H7 (cell line): ENCODE measurements at places on chromosomes 3 and 15. TPM values are rescaled to one million over a fixed set of nuclear protein-coding genes. Genes with fewer than 3 reads are reported as not detected.

SLC12A1 gene
- total RNA-seq, result 0.14 and 0.26 TPM in 2 replicates

HES1 gene
- 49.4 and 70.9 TPM in 2 replicates for total RNA-seq

DNA sequence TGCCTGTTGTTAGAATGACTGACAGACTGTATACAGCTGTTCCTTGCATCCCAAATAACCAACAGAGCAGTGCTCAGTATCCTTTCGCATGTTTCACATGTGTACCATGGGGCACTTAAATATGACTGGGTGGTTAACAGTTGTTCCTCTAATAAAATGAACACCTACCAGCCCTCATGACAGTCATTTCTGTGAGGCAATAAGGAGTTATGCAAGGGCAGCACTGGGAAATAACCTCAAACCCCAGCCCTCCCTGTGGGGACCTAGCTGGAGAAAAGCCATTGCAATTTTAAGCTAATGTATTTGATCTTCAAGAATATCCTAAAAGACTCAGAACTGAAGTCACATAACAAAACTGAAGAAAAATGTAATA lies 7.3 kb downstream of the RFT1 start:
- no peak for DNase-seq

- no peak for DNase-seq
Observed at GRCh38 chr15:64901914-64902313, 9.8 kb upstream of the ANKDD1A start.

GRCh38 chr3:131338948-131339640 lies 42.5 kb upstream of the NUDT16 start:
- DNase-seq, result no peak

GRCh38 chr3:108099244-108099643 lies 8.4 kb upstream of the CD47 start:
- DNase-seq, result no peak

GRCh38 chr15:95262866-95263564 lies 1031.7 kb downstream of the MCTP2 start:
- no peak for DNase-seq

DNA sequence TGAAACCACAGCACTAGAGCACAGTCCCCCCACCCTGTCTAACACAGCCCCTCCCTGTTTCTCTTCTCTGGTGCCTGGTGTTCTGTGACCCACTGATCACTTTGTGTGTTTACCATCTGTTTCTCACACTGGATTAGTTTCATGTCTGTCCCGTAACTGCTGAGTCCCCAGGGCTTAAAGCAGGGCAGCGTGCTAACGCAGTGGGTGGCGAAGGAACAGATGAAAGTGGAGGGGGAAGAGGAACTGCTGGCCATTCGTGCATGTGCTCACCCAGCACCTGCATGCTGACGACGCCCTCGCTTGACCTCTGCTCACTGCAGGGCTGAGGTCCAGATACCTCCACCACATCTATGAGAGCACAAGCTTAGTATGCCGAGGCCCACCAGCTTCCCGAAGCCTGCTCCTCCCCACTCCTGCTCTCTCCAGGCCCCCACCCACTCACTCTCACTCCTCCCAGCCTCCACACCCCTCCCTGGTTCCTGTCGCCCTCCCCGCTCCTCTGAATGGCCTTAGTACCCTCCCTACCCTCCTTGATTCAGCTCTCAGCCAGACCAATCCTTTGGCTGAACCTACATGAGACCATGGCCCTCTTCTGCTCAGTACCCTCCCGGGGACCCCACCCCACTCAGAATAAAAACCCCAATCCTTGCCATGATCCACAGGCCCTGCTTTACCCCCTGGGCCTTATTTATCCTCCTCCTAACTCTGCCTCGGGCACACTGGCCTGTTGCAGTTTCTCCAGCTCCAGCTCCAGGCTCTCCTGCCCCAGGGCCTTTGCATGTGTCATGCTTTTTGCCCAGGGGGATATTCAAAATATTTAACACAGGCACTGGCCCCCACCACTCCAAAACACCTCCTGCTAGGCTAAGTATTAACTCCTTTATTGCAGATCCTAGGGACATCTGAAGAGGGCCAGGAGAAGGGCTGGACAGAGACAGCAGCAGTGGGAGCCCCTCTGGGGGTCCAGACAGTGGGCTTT lies 15.1 kb upstream of the IQSEC1 start:
- DNase-seq, result no peak

- no peak for DNase-seq
Observed at GRCh38 chr15:39585389-39585841, 4.5 kb downstream of the THBS1 start.

- DNase-seq, result peak; percentile 29
Observed at GRCh38 chr15:25501828-25502446, 63.1 kb upstream of the UBE3A start.

GRCh38 chr15:71294911-71295602 lies 179.8 kb downstream of the THSD4 start:
- DNase-seq, result no peak

- DNase-seq, result peak; percentile 57
Observed at GRCh38 chr3:57227930-57228751, 612 bp downstream of the APPL1 start.

DNA sequence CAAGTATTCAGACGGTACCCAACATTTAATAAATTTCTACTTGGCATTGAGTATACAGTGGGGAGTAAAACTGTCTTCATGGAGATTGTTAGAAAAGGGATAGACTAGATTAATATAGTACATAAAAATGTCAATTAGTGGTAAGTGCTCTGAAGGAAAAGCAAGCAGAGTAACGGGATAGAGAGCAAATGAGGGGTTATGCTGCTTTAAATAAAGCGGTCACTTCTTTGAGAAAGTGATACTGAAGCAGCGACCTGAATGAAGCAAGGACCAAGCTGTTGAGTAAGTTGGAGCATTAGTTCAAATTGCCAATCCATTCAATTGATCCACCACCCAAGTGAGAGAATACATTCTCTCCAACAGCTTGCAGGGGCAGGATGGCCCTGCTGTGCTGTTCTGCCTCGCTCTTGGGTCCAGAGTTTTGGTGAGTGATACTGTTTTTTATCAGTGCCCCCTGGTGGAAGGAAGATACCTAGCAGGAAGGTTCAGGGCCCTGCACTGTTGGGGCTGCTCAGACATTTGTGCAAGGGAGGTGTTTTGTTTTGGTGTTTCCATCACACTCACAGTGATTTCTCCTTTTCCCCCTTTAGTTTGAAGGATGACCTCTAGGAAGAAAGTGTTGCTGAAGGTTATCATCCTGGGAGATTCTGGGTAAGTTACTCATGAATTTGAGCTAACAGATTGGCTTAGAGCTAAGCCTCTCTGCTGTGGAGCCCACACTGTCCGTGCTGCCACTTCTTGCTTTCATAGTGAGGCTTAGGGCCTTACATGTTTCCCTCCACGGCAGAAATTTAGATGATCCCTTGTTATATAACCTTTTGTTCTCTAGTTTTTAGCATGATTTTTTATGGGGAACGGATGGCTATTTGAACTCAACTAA lies 69.0 kb downstream of the RAB7A start:
- DNase-seq, result peak; percentile 87

GRCh38 chr3:58336135-58336882 lies 3.6 kb downstream of the PXK start:
- DNase-seq, result no peak

- DNase-seq, result no peak
Observed at GRCh38 chr15:94305133-94305532, 73.8 kb downstream of the MCTP2 start.
